Activated T-helper 1 cell treated with Interleukin-2 at 50 U/mL for 16 hours (primary cell): ENCODE measurements at places on chromosomes 1 and 21.

DNA sequence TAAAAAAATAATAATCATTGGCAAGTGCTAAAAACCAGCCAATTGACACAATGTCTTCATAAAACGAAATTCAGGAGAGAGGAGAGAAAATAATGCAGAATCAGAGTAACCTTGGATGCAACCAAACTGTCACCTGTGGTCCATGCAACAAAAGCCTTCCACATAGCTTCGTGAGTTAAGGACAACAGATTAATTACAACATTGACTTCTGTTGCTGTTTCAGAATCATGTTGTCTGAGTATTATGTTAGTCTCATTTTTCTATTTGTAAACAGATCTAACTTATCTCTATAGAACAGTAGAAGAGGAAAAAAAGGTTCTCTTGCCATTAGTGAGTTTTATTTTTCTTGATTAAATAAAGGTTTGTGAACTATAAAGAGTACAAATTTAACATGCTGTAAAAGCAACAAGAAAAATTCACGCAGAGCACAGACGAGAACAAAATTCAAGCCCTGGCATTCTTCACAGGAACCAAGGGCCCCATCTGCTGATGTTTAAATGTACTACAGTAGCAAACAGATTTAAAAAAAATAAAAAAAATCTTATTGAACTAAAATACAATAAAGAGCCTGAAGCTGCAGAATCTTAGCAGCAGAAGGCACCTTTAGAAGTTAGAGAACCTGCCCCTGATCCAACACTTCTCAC is 381.1 kb upstream of the PKN2 start:
- DNase-seq = no peak

DNA sequence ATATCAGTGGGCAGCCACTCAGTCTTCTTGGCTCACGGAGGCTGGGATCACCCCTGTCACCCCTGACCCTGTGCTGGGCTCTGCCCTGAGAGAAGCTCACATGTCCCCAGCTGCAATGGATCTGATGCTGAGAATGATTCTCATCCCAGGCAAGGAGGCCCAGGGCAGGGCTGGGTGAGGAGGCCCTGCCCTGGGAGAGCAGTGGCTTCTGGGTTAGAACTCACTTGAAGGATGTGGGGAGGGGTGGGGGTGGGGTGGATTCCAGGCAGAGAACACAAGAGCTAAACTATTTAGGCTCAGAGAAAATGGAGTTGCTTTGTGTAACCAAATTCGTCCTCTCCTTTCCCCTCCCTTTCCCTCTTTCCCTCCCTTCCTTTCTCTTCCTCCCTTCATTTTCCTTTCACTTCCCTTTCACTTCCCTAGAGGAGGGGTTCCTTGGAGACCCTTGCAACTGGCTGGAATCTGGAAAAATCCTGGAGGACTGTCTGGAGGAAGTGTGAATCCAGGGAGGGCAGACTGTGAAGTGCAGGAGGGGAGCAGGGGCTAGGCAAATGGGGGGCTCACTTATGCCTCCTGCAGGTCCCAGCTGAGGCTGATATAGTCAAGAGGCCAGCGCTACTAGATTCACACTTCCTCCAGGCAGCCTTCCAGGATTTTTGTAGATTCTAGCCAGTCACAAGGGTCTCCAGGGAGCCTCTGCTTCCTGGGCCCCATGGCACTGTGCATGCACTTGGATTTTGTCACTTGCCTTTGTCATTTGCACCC is 47.0 kb downstream of the IGSF21 start:
- DNase-seq = no peak

DNA sequence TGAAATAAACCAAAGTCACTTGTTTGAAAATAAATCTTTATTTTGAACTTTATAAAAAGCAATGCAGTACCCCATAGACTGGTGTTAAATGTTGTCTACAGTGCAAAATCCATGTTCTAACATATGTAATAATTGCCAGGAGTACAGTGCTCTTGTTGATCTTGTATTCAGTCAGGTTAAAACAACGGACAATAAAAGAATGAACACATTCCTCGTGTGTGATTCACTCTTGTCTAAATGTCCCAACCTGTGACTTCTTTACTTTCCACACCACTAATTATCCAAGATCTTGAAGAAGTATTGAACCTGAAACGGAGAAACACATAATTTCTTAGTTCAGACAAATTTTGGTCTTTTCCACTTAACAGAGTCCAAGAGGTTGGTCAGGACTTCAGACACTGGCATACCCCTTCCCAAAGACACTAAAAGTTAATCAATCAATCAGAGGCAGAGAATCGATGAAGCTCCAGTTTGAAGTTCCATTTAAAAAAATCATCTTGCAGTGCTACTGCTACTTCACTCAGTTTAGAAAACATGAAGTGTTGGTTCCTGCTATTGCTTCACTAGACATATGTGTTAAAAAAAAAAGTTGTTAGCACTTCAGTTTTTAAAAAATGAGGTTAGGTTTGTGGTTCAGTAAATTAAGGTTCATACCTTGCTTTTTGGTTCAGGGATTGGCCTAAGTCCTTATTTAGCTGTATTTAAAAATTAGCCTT is 26.2 kb downstream of the ATP1B1 start:
- no peak for DNase-seq

DNA sequence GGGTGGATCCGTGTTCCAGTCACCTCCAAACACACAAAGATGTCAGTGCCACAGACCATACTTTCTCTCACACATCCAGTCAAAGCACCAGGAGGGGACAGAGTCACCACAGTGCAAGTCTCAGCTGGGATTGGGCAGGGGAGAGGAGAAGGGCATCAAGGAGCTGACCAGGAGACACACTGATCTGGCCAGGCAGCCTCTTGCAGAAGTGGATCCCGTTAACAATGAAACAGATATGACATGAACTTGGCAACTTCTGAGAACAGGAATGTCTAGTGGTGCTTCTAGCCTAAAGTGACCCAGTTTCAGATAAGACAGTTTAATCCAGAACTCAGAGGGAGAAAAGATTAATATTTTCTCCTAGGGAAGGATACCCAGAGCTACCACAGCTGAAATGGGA is 71.0 kb downstream of the HIVEP3 start:
- no peak for DNase-seq

- DNase-seq = peak; percentile 16
Observed at GRCh38 chr21:42456457-42456856, 39.6 kb downstream of the RSPH1 start.

DNA sequence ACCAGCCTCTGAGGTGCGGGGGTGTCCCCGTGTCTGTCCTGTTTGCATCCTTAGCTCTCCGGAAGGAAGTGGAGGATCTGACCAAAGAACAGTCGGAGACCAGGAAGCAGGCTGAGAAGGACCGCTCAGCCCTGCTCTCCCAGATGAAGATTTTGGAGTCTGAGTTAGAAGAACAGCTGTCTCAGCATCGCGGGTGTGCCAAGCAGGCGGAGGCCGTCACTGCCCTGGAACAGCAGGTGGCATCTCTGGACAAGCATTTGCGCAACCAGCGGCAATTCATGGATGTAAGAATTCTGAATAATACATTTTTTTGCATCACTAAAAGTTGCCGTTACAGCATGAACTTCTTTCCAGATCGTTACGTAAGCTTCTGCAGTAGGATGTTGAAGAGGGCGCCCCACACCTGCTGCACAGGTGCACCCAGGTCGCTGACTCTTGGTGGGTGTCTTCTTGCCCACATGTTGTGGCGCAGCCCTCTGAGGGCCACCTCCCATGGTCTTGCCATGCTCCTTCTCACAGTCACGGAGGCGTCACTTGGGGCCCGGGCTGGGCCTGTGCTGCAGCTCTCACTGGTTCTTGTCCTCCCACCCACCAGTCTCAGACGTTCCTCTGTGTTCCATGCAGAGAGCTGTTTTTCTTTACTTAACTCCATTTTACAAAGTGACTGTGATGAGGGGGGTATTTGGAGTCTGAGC is 61.3 kb upstream of the DIP2A start:
- no peak for DNase-seq

- DNase-seq = no peak
Observed at GRCh38 chr1:155892796-155893195, 18.4 kb downstream of the RIT1 start.

GRCh38 chr1:95223110-95223509 is 10.9 kb upstream of the RWDD3 start:
- DNase-seq = no peak

DNA sequence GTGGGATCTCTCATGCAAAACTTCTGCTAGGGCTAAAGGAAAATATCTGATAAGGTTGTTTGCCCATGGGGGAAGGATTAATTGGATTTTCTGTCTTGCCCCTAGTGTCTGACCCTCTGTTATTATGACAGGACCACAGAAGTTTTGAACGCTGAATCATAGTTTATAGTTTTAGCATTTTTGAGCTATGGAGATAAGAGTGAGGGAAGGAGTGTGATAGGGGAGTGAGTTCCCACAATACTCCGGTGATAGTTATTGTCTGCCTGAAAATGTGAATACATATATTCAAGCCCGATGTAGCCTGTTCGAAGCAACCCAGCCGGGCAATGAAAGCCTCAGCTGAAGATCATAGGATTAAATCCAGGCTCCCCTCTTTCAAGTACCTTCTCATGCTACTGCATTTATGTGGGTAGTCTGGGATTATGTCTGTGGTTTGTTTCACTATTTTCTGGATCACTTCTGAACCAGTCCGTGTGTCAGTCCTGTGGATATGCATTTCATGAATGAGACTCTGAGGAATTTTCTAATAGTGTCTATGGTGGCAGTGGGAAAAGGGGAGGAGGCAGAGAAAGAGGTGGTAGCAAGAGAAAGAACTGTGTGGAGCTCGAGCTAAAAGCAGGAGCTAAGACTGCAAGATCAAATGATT is 258.7 kb downstream of the DISC1 start:
- no peak for DNase-seq
